ENCODE measurements at places on chromosomes 3 and 15.

GRCh38 chr3:20185331-20185678 is 701 bp downstream of the SGO1 start:
- H3K27ac ChIP-seq: peak overlapping the region; percentile 86
- H3K4me3 ChIP-seq: peak overlapping the region; percentile 94
- H3K4me1 ChIP-seq: peaks cover 22% of the 10 kb centered on the region
- H3K27me3 ChIP-seq: no peaks in the 10 kb centered on the region

DNA sequence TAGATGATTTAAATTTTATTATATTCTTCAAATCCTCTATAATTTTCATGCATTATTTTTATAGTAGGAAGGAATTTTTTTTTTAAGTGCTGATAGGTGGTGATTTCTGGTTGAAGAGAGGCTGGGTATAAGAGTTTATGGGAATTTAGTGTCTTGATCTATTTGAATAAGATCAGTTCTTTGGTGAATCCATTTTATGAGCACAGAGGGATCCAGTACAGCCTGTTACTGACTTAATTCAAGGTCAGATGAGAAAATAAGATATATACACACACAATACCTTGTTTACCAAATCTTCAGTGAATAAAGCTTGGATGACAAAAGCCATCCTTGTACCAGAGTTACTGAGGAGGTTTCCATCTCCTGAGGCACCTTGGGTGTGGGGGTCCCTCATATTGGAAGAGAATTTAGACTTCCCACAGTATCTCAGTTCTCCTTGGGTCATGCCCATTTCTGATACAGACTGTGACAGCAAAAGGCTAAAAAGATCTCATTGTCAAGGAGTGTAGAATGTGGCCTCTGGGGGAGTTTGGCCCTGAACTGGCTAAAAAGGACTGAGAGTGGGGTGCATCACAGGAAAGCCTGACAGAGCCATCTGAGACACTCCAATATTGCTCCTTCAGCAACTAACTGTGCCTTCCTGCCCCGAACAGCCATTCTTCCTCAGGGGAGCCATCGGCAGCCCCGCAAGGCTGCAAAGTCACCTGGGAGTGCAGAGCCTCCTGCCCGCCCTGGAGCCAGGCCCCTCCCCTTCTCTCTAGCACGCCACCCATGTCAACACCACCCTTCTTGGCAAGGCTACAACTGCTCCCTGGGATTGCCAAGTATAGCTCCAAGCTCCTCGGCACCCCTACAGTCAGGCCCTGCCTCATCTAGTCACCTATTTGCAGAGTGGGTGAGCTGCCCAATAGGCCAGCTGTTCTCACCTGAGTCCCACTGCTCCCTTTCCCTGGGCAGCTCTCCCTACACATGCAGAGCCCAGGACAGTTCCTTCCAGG is 43.1 kb upstream of the HACD2 start:
- no peak for DNase-seq
- H3K27me3 ChIP-seq: no peaks in the 10 kb centered on the region
- no peaks in the 10 kb centered on the region for H3K36me3 ChIP-seq
- H3K4me1 ChIP-seq: no peaks in the 10 kb centered on the region
- no peak overlapping the region for H3K4me3 ChIP-seq
- no peak overlapping the region for H3K27ac ChIP-seq

GRCh38 chr15:74615508-74616365 is at the start of gene CLK3:
Gene CLK3, plus strand, starts transcription at chr15:74615836. Its CDS starts 3,361 bp downstream, at chr15:74619197.
- no peaks in the 10 kb centered on the region for H3K27me3 ChIP-seq
- H3K4me3 ChIP-seq: peak within 1 kb of the TSS; percentile 95
- peaks cover 18% of the 10 kb centered on the region for H3K36me3 ChIP-seq

- peak overlapping the region; percentile 77 for H3K27ac ChIP-seq
- no peaks in the 10 kb centered on the region for H3K27me3 ChIP-seq
- peak overlapping the region; percentile 67 for H3K4me3 ChIP-seq
Measured at GRCh38 chr3:69085168-69085832, 563 bp downstream of the ARL6IP5 start.

Data from CD8-positive, alpha-beta memory T cell (primary cell).